ENCODE measurements at places on chromosomes 6 and 20.

DNA sequence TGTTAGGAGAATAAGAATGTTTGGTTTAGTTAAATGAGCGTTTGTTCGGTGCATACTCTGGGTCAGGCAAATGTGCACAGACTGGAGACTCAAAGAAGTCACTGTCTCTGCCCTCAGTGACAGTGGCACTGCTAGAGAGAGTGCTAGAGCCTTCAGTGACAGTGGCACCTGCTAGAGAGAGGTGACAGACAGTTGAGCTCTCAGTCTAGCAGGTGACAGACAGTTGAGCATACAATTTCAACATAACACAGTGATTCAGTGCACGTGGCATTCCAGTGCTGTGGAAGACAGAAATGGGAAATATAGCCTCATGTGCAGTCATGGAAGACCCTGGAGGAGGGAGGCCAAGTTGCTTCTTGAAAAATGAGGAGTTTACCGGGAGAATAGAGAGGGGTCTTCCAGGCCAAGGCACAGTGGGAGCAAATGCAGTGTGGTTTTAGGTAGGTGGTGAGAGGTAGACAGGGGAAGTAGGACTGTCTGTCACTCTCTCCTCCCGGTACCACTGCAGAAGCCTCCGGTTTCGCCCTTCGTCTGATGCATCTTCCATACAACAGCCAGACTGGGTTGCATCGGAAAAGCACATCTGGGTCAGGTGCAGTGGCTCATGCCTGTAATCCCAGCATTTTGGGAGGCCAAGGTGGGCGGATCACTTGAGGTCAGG is 107.9 kb upstream of the CLDN20 start:
- DNase-seq, result no peak

GRCh38 chr6:96990462-96990861 is 65.9 kb downstream of the KLHL32 start:
- DNase-seq, result peak; percentile 32

- no peak for DNase-seq
Measured at GRCh38 chr6:86856379-86856778, 80.9 kb upstream of the HTR1E start.

DNA sequence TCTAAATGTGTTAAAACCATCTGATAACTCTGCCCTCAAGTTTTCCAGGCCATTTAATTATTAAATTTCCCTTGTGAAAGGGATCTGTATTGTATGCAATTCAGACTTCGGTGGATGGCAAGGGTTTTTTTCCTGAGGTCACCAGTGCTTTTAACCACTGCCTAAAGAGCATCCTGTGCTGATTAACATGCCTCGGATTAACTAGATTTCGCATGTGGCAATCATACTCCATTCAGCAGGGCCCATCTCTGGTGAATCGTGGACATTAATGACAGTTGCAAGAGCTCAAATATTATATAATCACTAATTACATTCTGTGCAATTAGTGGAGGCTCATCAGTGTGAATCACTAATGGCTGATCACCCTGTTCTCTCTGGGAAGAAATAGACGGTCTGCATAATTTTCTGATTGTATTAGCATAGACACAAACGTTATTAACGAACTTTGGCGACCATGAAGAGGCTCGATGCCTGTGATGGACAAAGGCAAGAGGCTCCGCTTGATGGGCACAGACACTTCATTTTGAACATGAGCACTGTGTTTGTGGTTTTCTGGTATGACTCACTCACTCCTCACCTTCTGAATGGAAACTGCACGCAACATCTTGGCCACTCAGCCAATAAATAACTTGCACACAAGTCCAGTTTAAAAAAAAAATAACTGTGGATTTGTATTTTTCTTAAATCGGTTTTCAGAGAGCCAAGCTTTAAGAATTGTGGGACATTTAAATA is 31.4 kb downstream of the LINC00237 start:
- no peak for DNase-seq

- DNase-seq, result no peak
Measured at GRCh38 chr6:33797626-33798342, 6.0 kb downstream of the MLN start.

- no peak for DNase-seq
Measured at GRCh38 chr20:36574366-36575135, 1.2 kb downstream of the TGIF2 start.

GRCh38 chr6:12060780-12061609 is 48.9 kb downstream of the HIVEP1 start:
- DNase-seq, result peak; percentile 36

- DNase-seq, result no peak
Measured at GRCh38 chr20:58407201-58407873, 18.3 kb downstream of the VAPB start.

- DNase-seq, result no peak
Measured at GRCh38 chr6:23532227-23532626, 593.8 kb upstream of the NRSN1 start.

GRCh38 chr6:98669371-98669770 is 165.0 kb upstream of the POU3F2 start:
- DNase-seq, result no peak

GRCh38 chr6:73644030-73644429 is 9.8 kb downstream of the SLC17A5 start:
- DNase-seq, result no peak

DNA sequence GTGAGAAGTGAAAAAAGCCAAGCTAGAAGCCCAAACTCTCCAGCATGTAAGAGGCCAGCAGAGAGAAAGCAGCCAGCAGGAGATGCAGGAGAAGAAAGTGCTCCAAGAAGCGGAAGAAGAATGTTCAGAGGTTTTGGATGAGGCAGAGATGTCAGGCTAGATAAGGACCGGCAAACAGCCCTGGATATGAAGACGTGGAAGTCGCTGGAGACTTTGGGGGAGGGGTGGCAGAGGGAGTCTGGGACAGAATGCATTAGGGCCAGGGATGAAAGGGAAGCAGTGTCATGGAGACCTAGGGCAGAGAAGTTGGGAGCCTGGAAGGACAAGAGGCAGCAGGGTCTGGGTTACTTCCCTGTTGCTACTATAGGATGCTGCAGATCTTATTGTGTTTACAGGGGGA is 5.3 kb upstream of the SCUBE3 start:
- DNase-seq, result no peak

GRCh38 chr6:20565342-20565741 is 31.1 kb downstream of the CDKAL1 start:
- DNase-seq, result no peak

GRCh38 chr20:31824554-31825313 is 5.6 kb downstream of the MYLK2 start:
- DNase-seq, result no peak

DNA sequence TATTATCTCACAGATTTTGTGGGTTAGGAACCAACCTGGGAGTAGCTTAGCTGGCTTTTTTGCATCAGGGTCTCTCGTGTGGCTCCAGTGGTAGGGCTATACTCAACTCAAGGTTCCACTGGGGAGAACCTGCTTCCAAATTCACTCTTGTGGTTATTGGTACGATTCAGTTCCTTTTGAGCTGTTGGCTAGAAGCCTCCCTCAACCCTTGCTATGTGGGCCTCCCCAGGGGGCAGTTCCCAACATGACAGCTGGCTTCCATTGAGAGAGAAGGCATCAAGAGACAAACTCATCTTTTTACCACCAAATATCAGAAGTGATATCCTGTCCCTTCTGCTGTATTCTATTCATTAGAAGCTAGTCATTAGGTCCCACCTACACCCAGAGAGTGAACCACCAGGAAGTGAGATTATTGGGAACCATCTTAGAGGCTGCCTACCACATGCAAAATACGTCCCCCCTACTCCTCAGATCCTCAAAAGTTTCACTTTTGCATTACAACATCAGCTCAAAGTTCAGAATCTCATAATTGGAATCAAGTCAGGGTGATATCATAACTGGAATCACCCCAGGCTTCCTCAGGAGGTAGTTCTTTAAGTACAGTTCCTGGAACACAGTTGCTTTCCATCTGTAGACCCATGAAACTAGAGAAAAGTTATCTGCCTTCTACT is 30.9 kb downstream of the MKKS start:
- DNase-seq, result no peak

DNA sequence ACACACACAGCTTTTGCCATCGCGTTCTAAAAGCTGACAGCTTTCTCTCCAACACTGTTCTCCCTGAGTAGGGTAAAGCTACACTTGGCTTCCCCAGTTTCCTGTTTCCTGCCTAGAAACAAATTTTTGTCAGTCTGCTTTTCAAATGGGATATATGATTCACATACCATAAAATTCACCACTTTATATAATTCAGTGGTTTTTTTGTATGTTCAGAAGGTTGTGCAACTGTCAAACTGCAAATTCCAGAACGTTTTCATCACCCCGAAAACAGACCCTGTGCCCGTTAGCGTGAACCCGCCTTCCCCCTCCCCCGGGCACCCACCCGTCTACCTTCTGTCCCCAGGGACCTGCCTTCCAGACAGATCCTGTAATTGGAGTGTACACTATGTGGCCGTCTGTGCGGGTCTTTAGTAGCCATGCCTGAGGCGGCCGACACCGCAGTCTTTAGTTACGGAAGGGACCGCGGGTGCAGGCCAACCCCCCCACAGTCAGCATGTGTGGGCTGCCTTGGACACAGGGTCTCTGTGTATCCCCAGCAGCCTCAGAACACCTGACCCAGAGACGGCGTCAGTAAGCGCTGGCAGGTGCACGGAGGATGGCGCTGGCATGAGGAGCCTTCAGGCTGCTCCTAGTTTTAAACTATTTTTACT is 16.6 kb downstream of the HRH3 start:
- DNase-seq, result no peak

- DNase-seq, result no peak
Measured at GRCh38 chr6:117616391-117617209, 14.3 kb upstream of the GOPC start.

- no peak for DNase-seq
Measured at GRCh38 chr6:28523241-28523622, 2.4 kb upstream of the GPX5 start.

GRCh38 chr6:165013701-165014100 is 295.7 kb downstream of the C6orf118 start:
- no peak for DNase-seq

DNA sequence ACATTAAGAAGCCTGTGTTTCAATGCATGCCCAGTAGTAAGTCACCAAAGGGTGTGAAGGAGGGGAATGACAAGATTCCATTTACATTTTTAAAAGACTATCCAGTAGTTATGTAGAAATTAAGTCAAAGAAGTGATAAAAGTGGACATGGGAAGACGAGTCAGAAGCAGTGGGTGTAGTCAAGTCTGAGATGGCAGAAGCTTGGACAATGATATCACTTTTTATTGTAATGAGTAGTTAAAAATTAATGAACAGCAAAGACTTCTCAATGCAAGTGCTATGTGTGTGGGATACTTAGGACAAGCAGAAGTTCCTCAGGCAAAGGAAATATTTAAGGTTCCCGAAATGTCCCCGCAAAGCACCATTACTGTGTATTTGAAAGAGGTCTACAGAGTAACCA is 156.0 kb downstream of the DST start:
- no peak for DNase-seq

GRCh38 chr6:6697620-6698019 is 109.1 kb downstream of the LY86 start:
- DNase-seq, result no peak

DNA sequence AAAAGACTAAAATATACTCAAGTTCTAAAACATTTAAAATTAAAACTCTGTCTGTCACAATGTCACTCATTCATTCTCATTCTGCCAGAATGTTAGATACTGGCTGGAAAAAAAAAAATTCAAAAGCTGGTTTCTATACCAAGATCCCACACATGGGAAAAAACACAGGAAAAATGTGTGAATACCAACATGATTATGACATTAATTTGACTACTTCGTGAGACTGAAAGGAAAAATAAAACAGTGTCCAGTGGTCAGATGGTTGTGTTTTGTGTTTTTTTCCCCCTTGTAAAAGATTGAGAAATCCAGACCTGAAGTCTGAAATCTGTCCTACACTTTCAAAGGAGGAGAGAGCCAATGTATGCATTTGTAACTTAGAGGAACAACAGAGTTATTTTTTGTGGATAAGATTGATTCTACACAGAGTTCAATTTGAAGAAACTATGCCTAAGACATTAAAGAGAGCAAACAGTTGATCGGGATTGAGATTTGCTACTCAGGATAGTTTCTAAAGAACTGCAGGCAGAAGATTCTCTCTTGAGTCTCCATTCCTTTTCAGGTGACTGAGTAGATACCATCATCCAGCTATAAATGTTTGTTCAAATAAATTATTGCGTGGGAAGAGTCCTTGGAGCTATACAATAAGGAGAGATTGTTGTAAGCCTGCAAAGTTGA is 39.2 kb upstream of the TXLNB start:
- no peak for DNase-seq

GRCh38 chr6:1678201-1678600 is 68.5 kb downstream of the FOXC1 start:
- no peak for DNase-seq

- DNase-seq, result no peak
Measured at GRCh38 chr6:13668291-13668928, 43.2 kb downstream of the RANBP9 start.

DNA sequence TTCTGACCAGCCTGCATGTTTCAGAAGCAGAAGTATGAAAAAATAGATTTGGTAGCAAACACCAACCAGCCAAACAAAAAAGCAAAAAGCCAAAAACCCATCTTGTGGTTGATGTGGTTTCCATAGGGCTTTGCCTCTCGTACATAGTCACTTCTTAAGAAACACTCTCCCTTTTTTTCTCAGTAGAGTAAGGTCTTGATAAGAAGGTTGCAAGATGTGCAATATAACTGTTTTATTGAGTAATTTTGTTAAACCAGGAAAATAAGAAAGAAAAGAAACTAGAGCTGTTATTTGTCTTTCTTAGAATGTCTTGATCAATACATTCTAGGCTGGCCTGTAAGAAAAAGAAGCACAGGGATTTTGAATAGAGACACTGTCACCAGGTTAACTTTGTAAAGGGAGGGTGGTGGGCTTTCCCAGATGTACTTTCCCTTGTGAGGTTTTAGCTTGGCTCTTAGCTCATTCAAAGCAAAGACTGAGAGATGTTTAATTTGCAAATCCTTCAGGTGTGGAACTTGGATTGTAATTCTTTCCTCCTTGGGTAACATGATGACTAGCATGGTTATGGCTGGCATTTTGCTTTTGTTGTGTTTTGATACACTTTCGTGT is 49.7 kb downstream of the AKAP12 start:
- DNase-seq, result no peak

GRCh38 chr6:52929321-52930164 is 20.0 kb upstream of the GSTA3 start:
- no peak for DNase-seq

- DNase-seq, result no peak
Measured at GRCh38 chr6:118744261-118744941, 93.0 kb upstream of the CEP85L start.

DNA sequence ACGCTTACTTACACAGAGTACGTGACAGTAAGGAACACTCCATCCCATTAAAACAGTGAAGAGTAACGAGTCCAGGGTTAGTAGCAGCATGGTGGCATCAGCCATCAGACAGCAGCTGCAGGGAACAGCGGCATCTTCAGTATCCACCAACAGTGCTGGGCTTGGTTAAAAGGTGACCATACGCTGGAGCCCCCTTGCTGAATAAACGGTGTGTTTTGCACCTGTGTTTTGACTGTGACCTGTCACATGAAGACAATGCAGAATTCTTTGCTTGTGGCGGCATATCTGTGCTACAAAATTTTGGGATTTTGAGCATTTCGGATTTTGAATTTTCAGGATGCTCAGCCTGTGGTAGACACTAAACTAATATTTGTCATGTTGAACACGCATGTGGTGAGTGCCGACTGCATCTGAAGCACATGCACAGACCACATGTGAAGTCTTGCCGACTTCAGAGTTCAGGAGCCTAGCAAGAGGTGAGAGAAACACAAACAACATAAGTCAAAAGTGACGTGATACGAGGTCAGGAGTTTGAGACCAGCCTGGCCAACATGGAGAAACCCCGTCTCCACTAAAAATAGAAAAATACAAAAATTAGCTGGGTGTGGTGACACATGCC is 69.3 kb upstream of the FRMD1 start:
- DNase-seq, result no peak
